Pons (tissue), 1 donor: ENCODE measurements at places on chromosomes 13 and 19.

- DNase-seq = no peak
These were observed 467 bp upstream of the CLN5 start for GRCh38 chr13:76991432-76991795.

- DNase-seq = peak; percentile 17
These were observed 24.8 kb upstream of the LAIR1 start for GRCh38 chr19:54389553-54389952.

- no peak for DNase-seq
These were observed 110.2 kb downstream of the STOML3 start for GRCh38 chr13:38880397-38880796.

- DNase-seq = no peak
These were observed 582.5 kb downstream of the EFNB2 start for GRCh38 chr13:105952973-105953290.

- no peak for DNase-seq
These were observed 27.2 kb upstream of the CBY2 start for GRCh38 chr13:45674908-45675307.

- no peak for DNase-seq
These were observed 7.9 kb downstream of the ZNF787 start for GRCh38 chr19:56113074-56113632.

GRCh38 chr19:19170053-19170872, at the start of gene MEF2B:
Gene MEF2B, minus strand, starts transcription at chr19:19170263. Its CDS starts 19,528 bp downstream, at chr19:19150735.
- DNase-seq = no peak

DNA sequence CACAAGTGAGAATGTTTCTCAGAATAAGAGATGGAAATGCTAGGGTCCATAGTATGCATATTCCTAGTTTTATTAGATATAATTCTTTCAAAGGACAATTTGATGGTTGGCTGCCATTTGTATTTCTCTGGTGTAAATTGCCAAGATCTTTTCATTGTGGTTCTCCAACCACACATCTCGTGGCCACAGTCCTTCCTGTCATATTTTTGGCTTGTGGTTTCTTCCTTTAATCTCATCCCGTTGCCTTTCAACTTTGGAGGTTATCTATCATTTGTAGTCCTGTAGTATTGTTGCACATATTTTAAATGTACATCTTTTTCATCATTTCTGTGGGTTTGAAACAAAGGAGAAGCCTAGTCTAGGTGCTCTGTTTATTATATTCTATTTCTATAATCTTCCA, 61.2 kb downstream of the WASF3 start:
- DNase-seq = no peak

DNA sequence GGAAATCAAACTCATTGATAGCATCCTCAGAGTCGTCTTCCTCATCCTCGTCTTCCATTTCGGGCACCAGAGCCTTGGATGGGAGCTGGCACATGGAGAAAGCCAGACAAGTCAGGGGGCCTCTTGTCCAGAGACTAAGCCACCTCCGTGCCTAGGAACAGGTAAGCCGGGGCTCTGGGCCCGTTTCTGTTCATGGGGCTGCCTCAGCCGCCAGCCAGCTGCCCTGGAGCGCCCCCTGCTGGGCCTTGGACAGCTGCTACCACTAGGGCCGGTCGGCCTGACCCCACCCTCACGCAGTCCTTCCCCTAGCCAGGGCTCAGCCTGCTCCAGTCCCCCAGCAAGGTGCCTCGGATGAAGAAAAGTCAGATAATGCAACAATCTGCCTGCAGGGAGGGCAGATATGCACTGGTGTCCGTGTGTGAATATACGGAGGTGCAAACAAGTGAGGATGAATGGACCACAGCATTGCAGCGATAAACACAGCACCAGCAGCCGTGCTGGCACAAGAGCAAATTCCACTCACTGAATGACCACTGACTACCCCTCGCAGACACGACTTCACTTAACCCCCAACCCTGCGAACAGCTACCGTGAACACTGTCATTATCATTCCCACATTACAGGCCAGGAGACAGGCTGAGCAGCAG, 11.9 kb upstream of the PRKD2 start:
- no peak for DNase-seq

DNA sequence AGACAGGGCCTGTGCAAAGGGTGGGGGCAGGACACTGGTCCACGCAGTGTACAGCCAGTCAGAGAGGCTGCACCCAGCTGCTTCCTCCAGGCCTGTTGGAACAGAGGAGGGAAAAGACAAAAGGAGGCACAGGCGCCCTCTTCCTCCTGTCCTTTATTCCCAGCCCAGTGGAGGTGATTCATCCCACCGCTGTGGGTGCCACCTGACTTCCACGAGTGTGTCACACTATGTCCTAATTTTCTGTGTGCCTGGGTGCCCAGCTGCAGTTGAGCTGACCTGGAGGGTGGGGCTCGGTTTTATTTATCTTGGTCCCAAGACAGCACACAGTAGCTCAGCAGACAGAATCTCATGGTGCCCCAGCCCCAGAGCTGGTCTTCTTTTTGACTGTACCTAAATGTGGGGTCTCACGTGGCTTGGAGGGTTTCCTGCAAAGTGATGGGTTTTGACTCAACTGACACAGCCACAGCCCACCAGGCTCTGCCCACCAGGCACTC, 9.0 kb downstream of the EPS15L1 start:
- no peak for DNase-seq

DNA sequence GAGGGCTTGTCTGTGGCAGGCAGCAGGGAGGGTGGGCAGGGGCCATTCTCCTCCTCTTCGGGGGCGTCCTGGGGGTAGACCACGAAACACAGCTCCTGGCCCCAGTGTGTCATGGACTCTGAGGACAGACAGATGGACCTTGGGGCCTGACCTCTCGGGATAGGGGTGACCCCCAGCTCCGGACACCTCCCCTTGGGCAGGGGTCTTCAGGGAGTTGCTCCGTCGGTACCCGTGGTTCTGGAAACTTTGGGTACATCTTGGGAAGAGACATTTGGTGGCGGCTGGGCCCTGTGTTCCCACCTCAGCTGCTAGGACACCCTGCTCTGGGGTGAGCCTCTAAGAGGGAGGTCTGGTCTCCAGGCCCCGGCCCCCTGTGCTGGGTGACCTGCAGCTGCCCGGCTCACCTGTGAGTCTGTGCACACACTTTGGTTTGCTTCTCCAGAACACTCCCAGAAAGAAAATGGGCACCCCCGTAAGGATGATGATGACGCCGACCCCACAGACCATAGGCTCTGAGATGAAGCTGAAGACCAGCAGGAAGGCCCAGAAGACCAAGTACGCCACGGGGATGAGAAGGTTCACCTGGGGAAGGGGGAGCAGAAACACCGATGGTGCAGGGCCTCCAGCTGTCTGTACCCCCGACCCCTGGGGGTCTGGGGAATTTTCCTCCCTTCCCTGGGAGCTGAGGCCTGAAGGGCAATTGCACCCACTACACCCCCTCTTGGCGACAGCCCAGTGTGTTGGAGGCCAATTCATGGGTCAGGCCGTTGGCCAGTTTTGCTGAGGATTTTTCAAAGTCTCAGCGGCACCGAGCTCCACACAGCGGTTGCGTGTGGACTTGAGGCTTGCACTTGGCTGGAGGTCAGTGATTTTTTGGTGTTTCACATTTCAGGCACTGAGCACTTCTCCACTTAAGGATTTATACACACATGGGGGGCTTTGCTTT, 15.0 kb downstream of the LRP3 start:
- DNase-seq = peak; percentile 14

DNA sequence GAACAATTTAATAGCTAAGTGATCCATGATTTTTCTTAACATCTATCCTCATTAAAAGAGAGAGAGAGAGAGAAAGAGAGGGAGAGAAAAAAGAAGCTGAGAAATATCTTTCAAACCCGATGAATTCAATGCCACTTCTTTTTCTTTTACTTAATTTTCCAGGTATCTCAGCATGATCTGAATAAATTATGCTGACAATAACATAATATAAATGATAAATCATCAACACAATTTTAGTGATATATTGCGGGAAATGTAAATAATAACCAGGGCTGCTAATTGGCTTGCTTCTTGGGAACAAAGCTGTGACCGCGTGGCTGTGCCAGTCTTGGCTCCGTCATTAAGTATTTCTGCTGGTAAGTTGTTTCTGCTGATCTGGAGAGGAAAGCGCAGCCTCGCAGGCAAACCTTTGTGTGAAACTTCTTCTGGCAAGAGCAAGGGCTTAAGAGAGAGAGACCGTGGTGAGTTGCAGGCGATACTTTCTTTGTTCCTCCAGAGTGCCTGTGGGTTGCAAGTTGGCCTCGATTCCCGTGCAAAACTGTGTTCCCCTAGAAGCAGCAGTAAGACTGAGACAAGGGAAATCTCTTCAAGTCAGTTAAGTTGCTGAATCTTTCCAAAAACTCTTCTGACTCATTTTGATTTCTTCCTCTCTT, 489.1 kb upstream of the TSHZ3 start:
- no peak for DNase-seq

DNA sequence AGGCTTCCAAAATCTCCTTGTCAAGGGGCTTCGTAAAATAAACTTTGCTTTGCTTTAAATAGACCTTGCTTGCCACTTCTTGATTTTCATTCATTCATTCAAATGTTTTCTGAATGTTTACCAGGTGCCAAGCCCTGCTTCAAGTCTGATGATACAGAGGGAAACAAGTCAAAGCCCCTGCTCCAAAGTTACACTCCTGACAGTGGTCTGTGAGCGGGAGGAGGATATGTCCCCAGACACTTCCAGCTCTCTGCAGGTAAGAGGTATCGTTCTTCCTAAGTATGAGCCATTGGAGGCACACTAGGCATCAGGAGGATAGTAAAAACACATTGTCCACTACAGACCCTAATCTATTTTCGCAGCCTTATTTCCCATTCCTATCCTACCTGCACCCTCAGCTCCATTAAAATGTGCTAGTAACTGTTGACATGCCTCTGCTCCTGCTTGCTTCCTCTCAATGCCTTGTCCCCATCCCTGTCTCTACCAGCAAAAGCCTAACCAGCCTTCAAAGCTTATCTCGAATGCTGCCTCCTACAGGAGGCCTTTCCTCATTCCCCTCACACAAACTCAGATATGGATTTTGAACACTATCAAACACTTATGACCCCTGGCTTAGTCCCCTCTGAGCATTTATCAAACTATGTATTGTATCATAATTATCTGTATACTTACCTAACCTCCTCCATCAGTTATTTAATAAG, 6.2 kb upstream of the WBP4 start:
- DNase-seq = no peak

DNA sequence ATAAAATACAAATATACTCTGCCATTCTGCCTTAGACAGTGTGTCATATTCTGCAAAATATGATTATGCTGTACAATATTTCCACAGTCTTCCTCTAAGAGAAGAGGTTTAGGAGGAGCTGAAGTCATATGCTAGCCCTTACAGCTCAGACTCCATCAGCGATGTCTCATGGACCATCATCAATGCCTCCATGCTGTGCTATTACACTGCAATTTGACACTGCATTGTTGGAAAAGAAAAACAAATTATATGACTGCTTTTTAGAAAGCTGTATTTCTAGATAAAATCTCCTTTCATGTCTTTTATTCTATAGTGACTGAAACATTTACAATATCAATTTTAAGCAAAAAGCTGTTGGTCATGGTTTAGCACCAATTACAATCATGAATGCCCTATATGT, 1089.4 kb upstream of the MIR17HG start:
- no peak for DNase-seq
